ENCODE measurements at places on chromosomes 2 and 18. TPM values are rescaled to one million over a fixed set of nuclear protein-coding genes. Genes with fewer than 3 reads are reported as not detected.

DNA sequence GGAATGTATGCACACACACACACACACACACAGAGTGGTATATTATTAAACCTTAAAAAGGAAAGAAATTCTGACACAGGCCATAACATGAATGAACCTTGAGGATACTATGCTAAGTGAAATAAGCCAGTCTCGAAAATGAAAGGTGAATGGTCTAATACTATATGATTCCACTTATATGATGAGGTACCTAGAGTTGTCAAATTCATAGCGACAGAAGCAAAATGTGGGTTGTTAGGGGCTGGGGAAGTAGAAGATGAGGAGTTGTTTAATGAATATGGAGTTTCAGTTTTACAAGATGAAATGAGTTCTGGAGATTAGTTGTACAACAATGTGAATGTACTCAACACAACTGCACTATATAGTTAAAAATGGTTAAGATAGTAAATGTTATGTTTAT lies 118.1 kb downstream of the ABCA12 start:
- no peak for DNase-seq

- DNase-seq: no peak
These were observed 180.0 kb downstream of the NRXN1 start for GRCh38 chr2:50851886-50852285.

DNA sequence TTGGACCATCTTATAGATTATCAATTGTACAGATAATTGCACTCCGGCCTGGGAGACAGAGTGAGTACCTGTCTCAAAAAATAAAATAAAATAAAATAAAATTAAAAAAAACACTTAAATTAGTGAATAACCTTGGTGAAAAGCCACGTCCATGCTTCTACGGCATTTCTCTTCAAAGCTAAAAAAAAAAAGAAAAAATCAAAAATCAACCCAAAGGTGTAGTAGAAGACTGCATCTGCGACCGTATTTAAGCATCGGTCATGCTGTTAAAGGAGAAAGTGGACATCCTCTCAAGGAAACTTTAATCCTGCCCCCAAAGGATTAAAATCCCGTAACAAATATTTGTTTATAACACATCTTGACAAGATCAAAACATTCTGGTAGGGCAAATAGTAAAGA lies 350 bp upstream of the RNF138 start:
- DNase-seq: no peak

The ATP6V1C2 gene
- 1.4 TPM for total RNA-seq

The SF3B6 gene
- 59.3 TPM for total RNA-seq

Data from mesenteric fat pad (tissue), 1 donor.